Activated CD4-positive, alpha-beta T cell treated with anti-CD3 and anti-CD28 coated beads, Interleukin-2, amount 50 U/mL, for 1 hour (primary cell): ENCODE measurements at places on chromosomes 11 and 22.

DNA sequence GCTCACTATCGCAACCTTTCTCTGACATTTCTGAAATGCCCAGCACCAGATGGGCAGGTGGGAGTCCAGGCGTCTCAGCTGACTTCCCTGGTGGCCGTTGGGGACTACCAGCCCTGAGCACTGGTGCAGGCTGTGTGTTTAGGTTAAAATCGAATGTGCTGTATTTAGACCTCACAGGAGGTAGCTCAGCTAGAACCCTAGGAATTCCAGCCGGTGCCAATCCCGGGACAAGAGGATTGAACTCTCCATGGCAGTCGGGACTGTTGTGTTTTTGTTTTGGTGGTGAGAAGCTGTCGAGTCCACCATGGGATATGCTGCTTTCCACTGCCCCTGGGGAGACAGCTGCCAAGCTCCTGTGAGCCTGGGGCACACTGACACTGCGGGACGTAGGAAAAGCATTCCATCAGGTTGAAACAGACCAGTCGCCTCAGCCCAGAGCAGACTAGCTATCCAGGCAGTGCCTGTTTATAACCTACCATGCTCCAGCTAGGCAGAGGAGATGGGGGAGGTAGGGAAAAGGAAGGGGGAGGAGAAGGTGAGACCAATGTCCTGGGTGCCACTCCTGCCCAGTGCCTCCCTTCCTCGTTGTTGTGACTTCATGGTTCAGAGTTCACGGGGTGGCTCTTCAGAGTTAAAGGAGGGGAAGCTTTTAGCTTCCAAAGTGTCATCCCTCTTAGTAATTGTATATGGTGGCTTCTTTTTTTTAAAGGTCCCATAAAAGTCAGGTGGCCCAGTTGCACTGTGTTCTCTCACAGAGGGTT, 53.0 kb downstream of the MICAL2 start:
- no peak for DNase-seq

GRCh38 chr11:120739780-120740179, 228.2 kb downstream of the GRIK4 start:
- DNase-seq: no peak

DNA sequence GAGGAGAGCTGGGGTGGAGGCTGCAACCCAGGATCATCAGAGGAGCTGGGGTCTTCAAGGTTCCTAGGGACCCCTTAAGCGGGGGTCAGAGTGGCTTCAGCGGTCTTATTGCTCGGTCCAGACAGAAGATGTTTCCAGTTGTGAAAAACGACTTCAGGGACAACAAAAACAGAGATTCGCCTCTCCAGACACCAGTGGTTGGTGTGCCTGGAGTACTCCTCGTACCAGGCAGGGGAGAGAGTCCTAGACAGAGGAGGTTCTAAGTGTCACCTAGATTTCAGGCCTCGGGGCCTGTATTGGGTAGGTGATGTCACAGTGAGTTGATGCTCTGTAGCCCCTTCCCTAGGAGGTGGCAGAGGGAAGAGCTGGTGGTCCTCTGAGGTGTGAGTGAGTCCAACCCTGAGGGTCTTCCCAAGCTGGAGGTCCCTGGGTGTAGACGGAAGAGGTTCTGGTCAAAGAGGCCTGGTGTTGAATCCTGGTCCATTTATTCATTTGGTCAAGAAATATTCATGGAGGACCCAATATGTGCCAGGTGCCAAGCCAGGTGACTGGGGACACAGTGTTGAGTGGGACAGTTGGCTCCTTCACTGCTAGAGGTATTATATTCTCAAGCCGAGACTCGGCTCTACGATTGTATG, 4.4 kb upstream of the IGLL5 start:
- no peak for DNase-seq

DNA sequence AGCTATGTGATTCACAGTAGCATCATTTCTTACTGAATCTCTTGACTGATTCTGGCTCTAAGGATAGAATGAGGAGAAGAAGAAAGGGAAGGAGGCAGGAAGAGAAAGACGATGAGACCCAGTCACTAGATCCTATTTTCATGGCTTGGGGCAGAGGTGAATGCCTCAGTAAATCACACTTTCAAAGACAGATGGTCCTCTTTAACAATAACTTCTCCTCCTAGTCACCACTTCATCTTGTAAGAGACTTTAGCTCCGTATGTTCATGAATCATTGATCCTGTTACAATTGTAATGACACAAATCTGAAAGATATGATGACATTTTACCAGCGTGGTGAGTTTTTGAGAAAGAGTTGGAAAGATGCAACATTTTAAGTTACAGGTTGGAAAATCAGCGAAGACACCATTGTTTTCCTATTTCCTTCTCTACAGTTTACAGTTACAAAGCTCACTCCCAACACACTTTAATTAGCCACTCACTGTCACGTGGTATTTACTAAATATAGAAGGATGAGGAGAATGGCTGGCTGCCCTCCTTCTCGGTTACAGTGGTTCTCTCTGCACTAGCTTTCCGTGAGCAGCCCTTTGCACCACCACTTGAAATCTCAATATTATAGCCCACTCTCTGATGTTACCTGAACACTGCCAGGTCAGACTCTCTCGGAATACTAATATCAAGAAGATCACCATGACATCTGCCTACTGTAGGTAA, 205.8 kb downstream of the CADM1 start:
- DNase-seq: no peak

GRCh38 chr11:9972989-9973388, 309.1 kb downstream of the SWAP70 start:
- DNase-seq: no peak

DNA sequence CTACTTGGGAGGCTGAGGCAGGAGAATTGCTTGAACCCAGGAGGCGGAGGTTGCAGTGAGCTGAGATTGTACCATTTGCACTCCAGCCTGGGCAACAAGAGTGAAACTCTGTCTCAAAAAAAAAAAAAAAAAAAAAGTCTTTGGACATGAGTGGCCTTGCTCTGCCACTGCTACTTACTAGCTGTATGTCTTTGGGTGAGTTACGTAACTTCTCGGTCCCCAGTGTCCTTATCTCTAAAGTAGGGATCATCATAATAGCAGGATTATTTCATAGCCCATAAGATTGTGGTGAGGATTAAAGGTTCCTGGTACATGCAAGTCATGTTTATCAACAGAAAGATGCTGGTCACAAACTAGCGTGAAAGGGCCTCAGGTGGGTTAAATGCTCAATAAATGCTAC, 53.9 kb upstream of the HEPHL1 start:
- DNase-seq: no peak

DNA sequence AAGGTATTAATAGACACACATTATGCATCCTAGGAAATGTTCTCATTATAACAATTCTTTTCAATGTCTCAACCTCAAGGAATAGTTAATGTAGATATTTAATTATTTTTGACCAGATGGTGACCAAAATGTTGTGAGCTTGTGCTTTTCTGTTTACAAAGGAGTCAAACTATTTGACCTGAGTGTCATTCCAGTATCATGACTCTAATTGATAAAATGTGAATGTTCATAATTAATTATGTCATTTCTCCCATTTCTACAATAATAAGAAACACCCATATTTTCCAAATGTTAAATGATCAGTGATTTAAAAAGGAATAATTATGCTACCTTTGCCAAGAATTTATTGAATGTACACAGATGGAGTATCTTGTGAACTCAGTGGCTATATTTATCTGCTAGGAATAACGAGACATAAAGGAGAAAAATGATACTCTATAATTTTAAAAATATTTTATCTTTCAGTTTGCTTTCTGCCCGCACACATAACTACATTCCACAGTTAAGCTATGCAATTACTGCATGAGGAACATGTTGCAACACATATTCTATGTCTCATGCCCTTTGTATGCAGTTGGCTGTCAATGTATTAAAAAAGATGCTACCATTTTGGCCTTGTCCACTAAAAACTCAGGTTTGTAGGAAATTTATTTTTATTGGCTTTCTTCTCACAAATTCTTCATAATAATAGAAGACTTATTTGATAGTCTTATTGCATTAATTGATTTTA, 376.7 kb upstream of the CCDC179 start:
- DNase-seq: no peak

GRCh38 chr11:120660024-120660565, 148.5 kb downstream of the GRIK4 start:
- DNase-seq: no peak

DNA sequence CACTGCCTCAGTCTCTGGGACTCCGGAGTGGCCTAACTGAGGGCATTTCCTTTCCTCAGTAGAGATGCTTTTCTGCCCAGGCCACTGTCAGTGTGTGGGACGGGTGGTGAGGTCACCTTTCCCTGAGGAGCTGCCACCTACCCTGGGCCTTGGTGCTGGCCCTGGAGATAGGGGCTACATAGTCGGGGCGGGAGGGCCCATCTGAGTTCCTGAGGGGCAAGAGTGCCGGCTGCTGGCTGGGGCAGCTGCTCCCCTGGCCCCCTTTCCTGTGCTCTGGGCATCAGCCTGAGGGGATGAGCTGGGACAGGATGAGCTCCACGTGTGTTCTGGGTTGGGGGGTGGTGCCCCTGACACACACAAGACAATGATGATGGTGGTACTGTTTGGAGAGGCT, 5.4 kb downstream of the KCNC1 start:
- DNase-seq: no peak

- DNase-seq: no peak
Observed at GRCh38 chr11:126290887-126291286, 8.0 kb downstream of the TIRAP start.

- no peak for DNase-seq
Observed at GRCh38 chr11:120021978-120022377, 115.9 kb downstream of the TRIM29 start.

DNA sequence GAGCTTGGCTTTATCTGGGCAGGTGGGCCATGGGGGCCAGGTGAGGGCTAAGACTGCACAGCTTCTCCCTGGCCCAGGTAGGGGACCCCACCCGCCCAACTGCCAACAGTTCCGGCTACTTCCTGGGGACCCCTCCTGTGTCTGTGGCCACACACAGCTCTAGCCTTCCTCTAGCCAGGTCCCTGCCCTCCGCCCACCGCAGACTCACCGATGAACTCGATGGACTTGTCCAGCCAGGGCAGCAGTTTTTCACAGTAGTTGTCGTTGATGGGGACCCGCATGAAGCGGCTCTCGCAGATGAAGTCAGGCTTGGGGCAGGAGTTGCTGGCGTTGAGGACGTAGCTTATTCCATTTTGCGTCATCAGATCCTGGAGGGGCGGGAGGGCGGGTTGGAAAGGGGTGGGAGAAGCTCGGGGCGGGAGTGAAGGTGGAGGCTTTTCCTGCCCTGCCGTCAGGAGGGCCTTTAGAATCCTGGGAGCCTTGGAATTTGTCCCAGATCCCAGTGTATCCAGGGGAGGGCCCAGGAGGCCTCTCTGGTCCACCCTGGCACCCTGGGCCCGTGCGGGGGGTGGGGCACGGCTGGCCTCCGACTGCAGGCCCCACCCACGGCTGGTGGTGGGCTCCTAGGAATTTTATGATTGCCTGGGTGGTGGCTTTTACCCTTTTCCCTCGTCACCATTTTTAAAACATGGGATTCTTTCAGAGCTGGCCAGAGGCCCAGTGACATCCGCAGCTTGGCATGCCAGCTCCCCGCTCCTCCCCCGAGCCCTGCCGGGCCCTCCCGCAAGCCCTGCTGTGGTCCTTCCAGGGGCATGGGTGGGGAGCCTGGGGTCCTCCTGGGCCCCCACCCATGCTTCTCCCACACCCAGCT, 13.9 kb downstream of the DUSP8 start:
- DNase-seq: no peak

GRCh38 chr11:109424901-109425300, 2.9 kb downstream of the C11orf87 start:
- DNase-seq: no peak

- no peak for DNase-seq
Observed at GRCh38 chr11:10414659-10415058, 40.4 kb upstream of the AMPD3 start.

GRCh38 chr11:61041755-61042518, 60.4 kb upstream of the CD5 start:
- peak; percentile 86 for DNase-seq

DNA sequence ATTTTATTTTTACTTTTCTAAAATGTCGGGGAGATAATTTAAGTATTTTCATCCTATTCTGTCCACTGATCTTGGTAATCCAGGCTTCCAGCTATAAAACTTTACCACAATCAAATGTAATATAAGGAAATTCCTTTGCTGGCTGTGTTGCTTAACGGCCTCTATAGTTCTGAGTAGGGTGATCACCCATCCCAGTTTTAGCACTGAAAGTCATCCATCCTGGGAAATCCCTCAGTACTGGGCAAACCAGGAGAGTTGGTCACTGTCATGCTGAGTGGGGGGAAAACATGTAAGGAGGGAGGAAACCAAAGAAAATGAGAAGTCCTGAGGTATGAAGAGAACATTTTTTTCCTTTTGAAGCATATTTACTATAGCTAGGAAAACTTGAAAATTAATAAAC, 12.8 kb upstream of the BACE1-AS start:
- DNase-seq: no peak

GRCh38 chr11:125163431-125164063, 1.0 kb upstream of the PKNOX2 start:
- no peak for DNase-seq

- no peak for DNase-seq
Observed at GRCh38 chr22:46061124-46061500, 84.2 kb upstream of the WNT7B start.

DNA sequence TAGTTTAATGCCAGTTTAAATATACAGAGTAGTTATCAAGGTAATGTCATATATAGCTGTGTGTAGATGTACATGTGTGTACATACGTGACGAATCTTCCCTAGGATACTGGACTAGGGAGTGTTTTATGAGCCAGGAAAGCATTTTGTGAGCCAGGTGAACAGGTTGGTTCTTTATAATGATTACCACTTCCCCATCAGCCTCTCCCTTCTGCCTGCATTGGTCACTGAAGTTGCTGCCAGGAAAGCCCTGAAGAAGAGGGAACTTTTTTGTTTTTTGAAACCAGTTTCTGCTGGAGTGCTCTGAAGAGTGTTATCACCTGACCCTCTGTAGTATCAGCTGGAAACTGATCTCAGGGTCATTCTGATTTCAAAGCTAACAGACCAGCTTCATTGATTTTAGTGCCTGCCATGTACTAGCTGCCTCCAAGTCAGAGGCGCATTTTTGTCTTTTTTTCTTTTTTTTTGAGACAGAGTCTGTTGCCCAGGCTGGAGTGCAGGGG, 14.2 kb upstream of the ST14 start:
- no peak for DNase-seq

GRCh38 chr22:19410941-19411689, 20.4 kb downstream of the HIRA start:
- no peak for DNase-seq

- no peak for DNase-seq
Observed at GRCh38 chr11:33869481-33870422, 22.1 kb downstream of the LMO2 start.

DNA sequence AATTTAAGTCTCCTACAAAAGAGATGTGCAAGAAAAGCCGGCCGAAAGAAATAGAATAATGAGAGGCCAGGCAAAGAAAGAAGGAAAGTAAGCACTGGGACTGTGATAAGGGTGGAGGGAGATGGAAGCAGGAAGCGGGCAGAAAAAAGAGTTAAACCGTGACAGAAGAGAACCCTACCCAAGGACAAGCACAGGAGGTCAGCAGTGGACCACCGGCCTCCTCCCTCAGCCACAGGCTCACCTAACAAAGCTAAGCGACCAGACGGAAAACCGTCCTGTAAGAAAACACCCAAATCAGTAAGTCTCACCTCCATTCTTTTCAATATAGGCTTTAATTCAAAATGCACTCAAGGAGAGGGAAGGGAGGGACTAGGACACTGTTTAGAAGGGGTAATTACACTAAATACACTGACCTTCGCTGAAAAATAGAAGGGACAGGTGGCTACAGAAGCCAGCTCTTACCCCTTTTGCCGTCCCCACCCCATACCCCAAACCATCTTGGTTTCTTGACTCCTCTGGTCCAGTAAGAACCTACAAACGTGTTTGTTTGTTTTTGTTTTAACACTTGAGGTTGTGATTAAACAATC, 1.9 kb downstream of the FAM181B start:
- no peak for DNase-seq

GRCh38 chr11:34633640-34633989, 12.7 kb downstream of the EHF start:
- DNase-seq: no peak
